ENCODE measurements at places on chromosomes 7 and 10.

- no peak for DNase-seq
Measured at GRCh38 chr7:44177570-44178131, 11.6 kb downstream of the GCK start.

- no peak for DNase-seq
Measured at GRCh38 chr7:23308754-23309153, 9.6 kb downstream of the MALSU1 start.

- DNase-seq: no peak
Measured at GRCh38 chr10:74738985-74739567, 87.3 kb upstream of the KAT6B start.

- no peak for DNase-seq
Measured at GRCh38 chr7:144826208-144826607, 9.6 kb downstream of the TPK1 start.

- DNase-seq: no peak
Measured at GRCh38 chr10:119100434-119101238, 3.3 kb upstream of the DENND10 start.
